ENCODE measurements at places on chromosomes 6 and 20.

DNA sequence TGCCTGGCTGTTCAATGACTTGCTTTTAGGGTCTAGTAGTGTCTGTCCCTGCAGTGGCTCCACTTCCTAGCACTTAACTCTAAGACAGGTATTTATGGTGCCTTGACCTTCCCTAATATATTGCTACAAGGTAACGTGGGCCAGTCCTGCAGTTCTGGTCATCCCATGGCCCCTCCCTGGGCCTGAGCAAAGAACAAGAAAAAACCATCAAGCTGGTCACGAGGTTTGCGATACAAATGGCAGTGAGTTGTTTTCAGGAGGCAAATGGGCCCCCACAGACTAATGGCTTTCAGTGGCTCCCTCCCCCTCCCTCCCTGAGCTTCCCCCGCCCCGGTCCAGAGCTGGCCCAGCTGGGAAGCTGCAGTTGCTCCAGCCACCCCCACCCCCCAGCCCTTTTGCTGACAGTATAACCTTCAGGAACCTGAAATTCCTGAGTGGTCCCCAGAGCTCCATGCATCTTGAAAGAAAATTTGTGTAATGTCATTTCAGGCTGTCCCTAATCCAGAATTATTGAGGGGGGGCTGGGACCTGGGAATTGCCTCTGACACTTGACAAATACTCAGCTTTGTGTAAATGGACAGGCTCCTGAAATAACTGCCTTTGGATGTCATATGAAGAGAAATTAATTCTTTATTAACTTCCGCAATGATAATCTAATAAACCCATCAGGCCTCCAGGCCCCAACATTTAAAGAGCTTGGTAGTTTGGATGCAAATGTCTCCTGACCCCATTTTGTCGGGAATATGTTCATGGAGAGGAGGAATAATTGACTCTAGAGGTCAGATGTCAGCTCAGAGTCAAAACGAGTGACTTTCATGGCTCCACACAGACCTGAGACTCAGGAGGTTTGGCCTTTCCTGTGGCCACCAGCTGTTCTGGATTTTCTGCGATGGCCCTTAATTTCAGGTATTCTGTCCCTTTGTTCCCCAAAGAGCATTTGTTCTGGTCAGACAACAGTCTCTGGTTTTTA lies 153.2 kb upstream of the TOP1 start:
- DNase-seq, result no peak

DNA sequence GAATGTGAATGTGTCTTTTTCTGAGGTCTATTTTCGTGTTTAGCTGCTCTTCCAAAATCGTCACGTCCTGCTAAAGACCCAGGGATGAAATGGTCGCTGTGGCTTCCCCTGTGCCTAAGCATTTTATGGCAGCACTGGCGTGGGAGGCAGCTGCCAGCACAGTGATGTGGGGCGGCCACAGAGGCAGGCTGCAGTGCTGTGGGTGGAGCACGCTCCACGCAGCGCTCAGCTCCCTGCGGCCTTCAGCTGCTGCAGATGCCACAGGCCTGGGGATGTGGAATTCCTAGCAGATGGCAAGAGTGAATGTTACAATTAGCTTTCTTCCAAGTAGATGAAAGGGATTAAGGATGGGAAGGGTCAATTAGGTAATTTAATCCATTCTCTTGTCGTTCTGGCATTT lies 242.6 kb downstream of the SMOC2 start:
- DNase-seq, result no peak

DNA sequence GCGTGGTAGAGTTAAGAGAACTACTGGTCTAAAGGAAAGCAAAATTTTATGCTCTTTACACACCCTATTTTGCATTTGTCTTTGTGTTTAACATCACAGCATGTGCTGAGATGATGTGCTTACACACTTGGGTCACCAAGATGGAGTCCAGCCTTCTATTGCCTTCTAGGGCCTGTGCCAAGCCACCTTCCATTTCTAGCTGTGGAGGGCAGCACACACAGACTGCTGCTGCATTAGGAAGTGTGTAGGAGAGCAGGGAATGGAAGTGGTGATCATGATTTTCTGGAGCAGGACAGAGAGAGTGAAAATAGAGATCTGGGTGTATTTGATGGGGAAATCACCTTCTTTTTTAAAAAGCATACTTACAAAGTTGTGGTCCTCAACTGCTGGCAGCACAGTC lies 191.6 kb downstream of the SOX4 start:
- DNase-seq, result no peak

GRCh38 chr6:52620055-52620905 lies 43.4 kb upstream of the TRAM2 start:
- no peak for DNase-seq

DNA sequence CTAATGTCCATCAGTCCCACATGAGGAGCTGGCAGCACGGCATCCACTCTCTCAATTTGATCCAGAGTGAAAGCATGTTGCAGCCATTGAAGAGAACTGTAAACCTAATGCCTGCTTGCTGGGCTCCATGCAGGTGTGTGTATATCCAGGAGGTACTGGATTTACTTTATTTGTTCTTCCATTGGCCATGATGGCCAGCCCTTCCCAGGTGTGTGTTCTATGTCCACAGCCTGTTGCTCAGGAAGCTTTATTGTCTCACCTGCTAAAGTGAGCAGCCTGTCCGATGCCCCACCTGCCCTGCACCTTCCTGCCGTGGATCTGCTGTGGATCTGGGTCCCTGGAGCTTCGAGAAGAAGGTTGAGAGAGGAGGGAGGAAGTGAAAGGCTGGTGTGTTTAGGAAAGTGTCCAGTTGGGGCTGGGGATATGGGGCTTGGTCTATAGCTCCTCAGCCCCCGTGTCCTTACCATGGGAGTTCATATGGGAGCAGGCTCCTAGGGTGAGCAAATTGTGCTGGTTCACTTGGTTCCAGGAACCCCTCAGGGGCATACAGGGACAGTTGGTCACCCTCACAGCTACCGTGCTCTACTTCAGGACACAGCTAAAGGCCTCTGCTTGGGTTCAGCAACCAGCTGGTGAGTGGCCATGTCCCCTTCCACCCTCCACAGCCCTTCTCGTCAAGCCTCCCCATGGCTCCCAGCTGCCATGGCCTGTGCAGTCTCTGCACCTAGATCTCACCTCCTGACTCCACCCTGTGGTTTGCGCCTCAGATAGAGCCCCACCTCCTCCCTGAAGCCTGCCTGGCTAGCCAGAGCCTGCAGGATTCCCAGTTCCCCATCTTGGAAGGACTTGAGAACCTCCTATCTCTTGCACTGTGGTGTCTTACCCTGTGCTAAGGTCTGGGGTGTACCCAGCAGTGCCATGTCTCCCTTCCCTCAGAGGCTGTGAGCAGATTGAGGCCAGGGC lies 12.7 kb downstream of the TREML2 start:
- no peak for DNase-seq

GRCh38 chr6:105014448-105014847 lies 57.5 kb downstream of the LIN28B start:
- DNase-seq, result no peak

DNA sequence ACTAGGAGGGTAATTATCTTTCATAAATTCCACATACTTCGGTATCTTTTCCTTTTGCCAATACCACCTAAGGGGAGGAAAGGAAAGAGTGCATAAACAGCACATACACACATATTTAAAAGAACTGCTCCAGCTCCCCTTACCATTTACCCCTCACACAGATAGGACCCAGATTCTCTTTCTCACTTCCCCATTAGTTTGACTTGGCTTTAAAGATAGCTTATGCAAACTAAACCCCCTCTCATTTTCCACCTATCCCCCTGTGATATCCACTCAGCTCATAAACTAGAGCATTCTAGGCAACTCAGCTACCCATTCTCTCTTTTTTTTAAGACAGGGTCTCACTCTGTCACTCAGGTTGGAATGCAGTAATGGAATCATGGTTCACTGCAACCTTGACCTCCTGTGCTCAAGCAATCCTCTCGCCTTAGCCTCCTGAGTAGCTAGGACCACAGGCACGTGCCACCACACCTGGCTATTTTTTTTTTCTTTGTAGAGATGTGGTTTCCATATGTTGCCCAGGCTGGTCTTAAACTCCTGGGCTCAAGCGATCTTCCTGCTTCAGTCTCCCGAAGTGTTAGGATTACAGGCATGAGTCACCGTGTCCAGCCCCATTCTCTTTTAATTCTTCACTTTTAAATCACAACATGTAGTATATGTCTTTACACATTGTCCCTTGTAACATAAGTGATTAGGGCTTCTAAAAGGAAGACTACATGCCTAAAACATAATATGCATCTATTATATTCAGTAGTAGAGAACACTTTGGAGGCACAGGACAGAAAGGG lies 4.0 kb downstream of the FUCA2 start:
- no peak for DNase-seq

GRCh38 chr6:163754866-163755265 lies 340.3 kb downstream of the QKI start:
- no peak for DNase-seq

DNA sequence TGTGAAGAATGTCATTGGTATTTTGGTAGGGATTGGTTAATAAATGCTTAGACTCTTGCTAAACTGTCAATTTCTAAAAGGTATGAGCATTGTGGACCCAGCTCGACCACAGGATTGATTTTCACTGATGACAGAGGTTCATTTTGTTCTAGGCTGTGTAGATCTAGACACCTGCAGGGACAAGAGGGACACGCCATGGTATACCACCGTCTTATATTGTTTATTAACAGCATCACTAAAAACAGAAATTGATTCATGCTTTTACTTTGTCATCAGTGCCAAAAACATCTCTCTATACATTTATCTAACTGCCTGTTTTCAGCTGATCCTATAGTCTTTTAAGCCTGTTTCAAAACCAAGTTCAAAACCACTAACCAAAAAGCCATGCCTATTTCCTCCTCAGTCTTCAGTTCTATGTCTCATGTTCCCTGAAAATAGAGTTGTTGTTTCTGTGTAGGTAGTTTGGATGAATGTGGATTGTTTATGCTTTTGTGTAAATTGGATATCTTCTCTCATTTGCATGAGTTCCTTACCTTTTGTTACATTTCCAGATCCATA lies 109.8 kb downstream of the JAG1 start:
- no peak for DNase-seq

DNA sequence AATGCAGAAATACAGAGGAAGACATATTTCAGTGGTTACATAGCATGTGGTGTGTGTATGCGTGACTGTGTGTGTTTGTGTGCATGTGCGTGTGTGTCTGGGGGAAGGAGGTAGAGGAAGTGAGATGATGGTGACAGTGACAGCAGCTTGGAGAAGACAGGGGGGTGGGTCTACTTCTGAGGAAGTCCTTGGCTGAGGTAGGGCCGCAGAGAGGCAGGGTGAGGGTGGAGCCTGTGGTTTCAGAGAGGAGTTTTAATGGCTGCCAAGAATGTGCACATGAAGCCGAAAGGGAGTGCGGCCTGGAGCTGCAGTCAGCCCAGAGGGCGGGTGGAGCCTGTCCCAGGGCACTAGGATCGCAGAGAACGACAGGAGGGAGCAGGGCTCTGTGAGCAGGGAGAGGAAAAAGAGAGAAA lies 22.7 kb upstream of the RNF24 start:
- DNase-seq, result no peak

DNA sequence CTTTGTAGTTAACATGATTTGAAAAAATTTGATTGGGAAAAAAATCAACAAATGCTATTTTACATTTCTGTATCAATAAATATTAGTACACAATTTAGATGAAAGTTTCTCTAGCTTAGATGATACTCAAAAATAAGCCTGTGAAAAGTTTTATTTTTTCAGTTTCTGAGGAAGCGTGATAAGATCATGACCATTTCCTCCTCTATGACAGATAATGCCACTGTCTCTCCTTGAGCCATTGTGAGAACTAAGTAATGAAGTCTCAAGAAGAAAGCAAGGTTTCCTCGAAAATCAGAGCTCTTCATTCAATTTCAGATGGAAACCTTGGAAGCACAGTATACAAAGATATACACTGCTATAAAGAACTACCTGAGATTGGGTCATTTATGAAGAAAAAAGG lies 395.0 kb downstream of the HDGFL1 start:
- no peak for DNase-seq

GRCh38 chr20:54639941-54640340 lies 164.5 kb downstream of the DOK5 start:
- no peak for DNase-seq

DNA sequence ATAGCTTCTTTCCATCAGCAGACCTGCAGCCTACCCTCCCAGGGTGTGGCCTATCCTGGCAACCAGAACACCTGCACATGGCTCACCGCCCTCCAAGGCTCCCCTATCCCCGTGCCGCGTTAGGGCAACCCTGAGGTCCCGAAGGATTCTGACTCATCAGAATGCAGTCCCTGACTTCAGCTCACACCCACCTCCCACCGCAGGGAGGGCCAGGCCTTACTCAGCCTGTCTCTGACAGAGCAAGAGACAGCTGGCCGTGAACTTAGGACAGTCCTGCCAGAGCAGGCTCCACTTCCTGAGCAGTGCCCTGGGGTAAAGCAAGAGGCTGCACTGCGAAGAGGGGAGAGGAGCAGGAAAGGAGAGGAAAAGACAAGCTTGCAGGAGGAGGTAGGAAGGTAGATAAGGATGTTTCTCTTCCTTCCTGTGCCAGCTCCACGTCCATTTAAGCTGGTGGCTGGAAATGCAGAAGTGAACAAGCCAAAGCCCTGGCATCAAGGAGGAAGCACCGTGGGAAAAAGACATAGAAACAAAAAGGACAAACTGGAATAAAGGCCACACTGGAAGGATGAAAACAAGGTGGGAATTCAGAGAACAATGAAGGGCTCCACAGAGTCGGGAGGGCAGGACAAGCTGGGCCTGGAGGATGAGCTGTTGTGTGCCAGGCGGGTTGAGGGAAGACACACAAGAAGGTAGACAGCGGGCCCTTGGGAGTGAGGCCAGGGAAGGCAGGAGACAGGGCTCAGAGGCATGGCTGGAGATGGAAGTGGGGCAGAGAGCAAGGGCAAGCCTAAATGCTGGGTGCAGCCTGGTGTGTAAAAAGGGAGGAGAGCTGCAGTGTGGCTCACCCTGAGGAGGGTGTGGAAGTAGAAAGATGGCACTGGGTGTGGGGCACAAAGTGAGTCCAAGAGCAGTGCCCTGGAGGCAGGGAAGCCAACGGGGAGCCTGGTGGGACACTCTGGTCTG lies 102.7 kb downstream of the SLC23A2 start:
- DNase-seq, result no peak

DNA sequence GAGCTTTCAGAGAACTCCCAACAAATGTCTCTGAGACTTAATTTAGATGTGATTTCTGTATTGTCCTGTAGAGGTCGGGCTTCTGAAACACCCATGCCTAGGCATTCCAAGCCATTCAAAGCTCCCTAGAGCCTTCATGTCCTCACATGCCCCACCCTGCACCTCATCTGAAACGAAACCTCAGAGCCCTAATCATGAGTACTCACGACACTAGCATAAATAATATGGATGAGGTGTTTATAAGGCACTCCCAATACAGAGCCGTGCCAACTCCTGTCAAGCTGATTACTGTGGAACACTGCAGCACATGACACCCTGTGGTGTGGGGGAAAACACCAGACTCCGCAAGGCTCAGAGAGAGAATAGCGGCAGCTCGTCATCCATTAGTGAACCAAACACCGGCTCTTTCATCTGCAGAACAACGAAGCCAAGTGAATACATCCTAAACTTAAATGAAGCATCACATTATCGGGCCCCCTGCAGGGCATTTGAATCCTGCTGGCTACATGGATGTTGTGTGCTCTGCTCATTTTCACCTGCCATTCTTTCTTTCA lies 83.8 kb downstream of the FNDC1 start:
- DNase-seq, result peak; percentile 52

- no peak for DNase-seq
These were observed 101.4 kb downstream of the KIF13A start for GRCh38 chr6:17885889-17886576.

All from HepG2 (cell line).